ENCODE measurements at places on chromosomes 2 and 18.

- no peak for DNase-seq
Observed at GRCh38 chr18:24319757-24320156, 77.9 kb downstream of the OSBPL1A start.

DNA sequence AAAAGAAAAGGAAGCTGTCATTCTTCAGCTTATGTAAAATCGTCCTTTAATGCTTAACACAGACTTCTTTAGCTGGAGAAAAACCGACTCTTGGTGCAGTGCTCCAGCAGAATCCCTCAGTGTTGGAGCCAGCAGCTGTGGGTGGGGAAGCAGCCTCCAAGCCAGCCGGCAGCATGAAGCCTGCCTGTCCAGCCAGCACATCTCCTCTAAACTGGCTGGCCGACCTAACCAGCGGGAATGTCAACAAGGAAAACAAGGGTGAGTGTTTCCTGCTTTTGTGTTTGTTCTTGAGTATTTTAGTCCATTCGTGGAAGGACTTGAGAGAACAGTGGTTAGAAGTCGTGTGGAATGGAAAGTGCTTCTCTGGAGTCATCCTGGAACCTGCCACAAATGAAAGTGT is 38.9 kb downstream of the KDM3A start:
- no peak for DNase-seq

- no peak for DNase-seq
Observed at GRCh38 chr2:13758412-13758811, 874.1 kb upstream of the LRATD1 start.

DNA sequence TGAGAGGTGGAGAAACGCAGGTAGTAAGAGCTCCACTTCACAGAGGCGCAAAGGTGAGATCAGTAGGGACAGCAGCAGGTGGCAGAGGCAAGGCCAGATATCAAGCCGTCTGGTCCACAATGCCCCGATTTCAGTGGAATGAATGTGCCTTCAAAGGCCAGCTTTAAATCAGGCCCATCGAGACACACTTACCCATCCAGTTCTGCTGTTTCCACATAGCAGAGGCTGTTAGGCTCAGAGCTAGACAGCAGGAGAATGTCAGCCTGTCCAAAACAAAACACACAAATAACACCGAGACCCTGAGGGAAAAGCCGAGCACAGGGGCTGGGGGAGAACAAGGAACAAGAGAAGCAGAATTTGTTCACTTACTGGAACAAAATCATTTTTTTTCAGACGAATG is 75.8 kb upstream of the NARS1 start:
- DNase-seq = no peak

GRCh38 chr2:186330050-186330449 is 156.0 kb upstream of the ZC3H15 start:
- no peak for DNase-seq

- DNase-seq = no peak
Observed at GRCh38 chr18:29146068-29146467, 969.1 kb upstream of the CDH2 start.
